SJSA1 (cell line): ENCODE measurements at places on chromosomes 5 and 9.

- no peak overlapping the region for H3K4me3 ChIP-seq
- no peaks in the 10 kb centered on the region for H3K27me3 ChIP-seq
- no peaks in the 10 kb centered on the region for H3K4me1 ChIP-seq
- no peak overlapping the region for H3K27ac ChIP-seq
- H3K36me3 ChIP-seq, result no peaks in the 10 kb centered on the region
- DNase-seq, result no peak
Measured at GRCh38 chr5:128579639-128580038, 41.6 kb upstream of the FBN2 start.

- H3K4me3 ChIP-seq, result no peak overlapping the region
- H3K36me3 ChIP-seq, result peaks cover 43% of the 10 kb centered on the region
- no peaks in the 10 kb centered on the region for H3K27me3 ChIP-seq
- peaks cover 27% of the 10 kb centered on the region for H3K4me1 ChIP-seq
- peak overlapping the region; percentile 32 for H3K27ac ChIP-seq
- DNase-seq, result no peak
Measured at GRCh38 chr5:132767150-132767549, 9.9 kb downstream of the SEPTIN8 start.

DNA sequence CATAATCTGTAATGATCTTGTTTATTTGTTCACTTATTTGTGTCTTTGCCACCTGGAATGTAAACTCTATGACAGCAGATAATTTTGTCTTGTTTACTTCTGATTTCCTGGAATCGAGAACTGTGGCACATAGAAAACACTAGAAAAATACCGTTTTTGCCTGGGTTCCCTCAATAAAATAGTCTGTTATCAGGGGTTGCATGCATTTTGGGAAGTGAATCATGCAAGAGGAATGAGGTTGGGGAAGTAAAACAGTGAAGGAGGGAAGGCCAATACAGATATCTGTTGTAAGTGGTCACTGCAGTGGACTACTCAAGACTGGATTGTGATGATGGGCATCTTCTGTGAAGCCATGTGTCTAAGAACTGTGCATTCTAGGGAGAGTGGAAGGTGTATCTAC, 45.2 kb upstream of the IL6ST start:
- H3K27ac ChIP-seq, result peak overlapping the region; percentile 27; the same call in 1 of the 2 replicates
- no peak overlapping the region for H3K4me3 ChIP-seq
- DNase-seq, result peak; percentile 30

GRCh38 chr9:97660847-97661246, 27.2 kb downstream of the NCBP1 start:
- no peaks in the 10 kb centered on the region for H3K27me3 ChIP-seq
- H3K27ac ChIP-seq, result no peak overlapping the region
- DNase-seq, result no peak
- peaks cover 92% of the 10 kb centered on the region for H3K36me3 ChIP-seq
- no peaks in the 10 kb centered on the region for H3K4me1 ChIP-seq
- no peak overlapping the region for H3K4me3 ChIP-seq

GRCh38 chr5:102591650-102592049, 92.8 kb upstream of the SLCO6A1 start:
- H3K27ac ChIP-seq, result no peak overlapping the region
- no peak overlapping the region for H3K4me3 ChIP-seq
- no peak for DNase-seq

DNA sequence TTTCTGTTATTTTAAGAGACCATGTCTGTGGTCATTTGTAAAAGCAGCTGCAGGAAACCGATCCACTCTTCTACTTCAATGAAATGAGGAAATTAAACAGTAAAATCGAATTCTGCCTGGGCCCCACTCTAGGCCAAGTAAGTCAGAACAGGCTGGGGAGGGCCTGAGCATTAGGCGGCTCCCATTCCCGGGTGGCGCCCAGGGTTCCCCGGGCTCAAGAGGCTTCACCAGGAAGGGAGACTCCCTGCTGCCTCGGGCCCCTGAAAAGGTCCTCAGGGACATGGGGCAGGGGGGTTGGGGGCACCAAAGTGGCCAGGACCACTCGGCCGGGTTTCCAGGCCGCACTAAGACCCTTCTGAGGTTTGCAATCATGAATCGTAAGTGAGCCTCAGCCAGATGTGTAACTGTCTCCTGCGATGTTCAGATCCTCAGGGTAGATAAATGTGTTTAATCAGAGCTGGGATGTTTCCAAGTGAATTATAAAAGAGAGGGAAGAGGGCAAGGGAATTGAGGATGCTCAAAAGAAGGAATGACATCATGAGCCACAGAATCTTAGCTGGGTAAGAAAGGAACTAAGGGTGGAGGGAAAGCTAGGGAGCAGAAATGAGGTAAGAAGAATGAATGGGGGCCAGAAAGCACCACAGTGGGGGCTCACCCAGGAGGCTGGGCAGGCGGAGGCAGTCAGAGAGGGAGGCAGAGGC, 24.6 kb downstream of the MED10 start:
- H3K27me3 ChIP-seq, result peaks cover 4% of the 10 kb centered on the region
- H3K36me3 ChIP-seq, result no peaks in the 10 kb centered on the region
- no peak for DNase-seq
- H3K4me3 ChIP-seq, result no peak overlapping the region

GRCh38 chr9:136698635-136699246, 11.5 kb upstream of the AGPAT2 start:
- no peak for DNase-seq
- peaks cover 4% of the 10 kb centered on the region for H3K4me1 ChIP-seq
- H3K27me3 ChIP-seq, result peaks cover 42% of the 10 kb centered on the region
- no peak overlapping the region for H3K27ac ChIP-seq
- no peak overlapping the region for H3K4me3 ChIP-seq

- DNase-seq, result no peak
- no peaks in the 10 kb centered on the region for H3K27me3 ChIP-seq
- H3K36me3 ChIP-seq, result no peaks in the 10 kb centered on the region
- H3K4me1 ChIP-seq, result peaks cover 10% of the 10 kb centered on the region
- no peak overlapping the region for H3K27ac ChIP-seq
Measured at GRCh38 chr9:22159586-22159985, 150.5 kb upstream of the CDKN2B start.

- H3K4me1 ChIP-seq, result no peaks in the 10 kb centered on the region
- no peaks in the 10 kb centered on the region for H3K36me3 ChIP-seq
- no peak for DNase-seq
- H3K27me3 ChIP-seq, result no peaks in the 10 kb centered on the region
- H3K27ac ChIP-seq, result no peak overlapping the region
- no peak overlapping the region for H3K4me3 ChIP-seq
Measured at GRCh38 chr5:77272206-77272605, 61.7 kb downstream of the PDE8B start.

DNA sequence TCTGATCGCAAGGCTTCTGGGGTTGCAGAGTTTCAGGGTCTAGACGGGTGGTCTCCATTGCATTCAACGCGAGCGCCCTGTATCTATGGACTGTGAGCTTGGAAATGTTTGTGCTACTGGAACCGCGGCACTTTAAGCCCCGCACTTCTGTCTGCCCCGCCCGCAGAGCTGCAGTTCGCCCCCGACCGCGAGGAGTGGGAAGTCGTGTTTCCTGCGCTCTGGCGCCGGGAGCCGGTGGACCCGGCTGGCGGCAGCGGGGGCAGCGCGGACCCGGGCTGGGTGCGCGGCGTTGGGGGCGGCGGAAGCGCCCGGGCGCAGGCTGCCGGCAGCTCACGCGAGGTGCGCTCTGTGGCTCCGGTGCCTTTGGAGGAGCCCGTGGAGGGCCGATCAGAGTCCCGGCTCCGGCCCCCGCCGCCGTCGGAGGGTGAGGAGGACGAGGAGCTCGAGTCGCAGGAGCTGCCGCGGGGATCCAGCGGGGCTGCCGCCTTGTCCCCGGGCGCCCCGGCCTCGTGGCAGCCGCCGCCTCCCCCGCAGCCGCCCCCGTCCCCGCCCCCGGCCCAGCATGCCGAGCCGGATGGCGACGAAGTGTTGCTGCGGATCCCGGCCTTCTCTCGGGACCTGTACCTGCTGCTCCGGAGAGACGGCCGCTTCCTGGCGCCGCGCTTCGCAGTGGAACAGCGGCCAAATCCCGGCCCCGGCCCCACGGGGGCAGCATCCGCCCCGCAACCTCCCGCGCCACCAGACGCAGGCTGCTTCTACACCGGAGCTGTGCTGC, 1.0 kb downstream of the ADAMTS19 start:
- H3K27ac ChIP-seq, result no peak overlapping the region
- H3K36me3 ChIP-seq, result no peaks in the 10 kb centered on the region
- peaks cover 58% of the 10 kb centered on the region for H3K27me3 ChIP-seq
- DNase-seq, result no peak
- no peak overlapping the region for H3K4me3 ChIP-seq

- H3K27me3 ChIP-seq, result no peaks in the 10 kb centered on the region
- no peaks in the 10 kb centered on the region for H3K36me3 ChIP-seq
- H3K4me1 ChIP-seq, result no peaks in the 10 kb centered on the region
- H3K4me3 ChIP-seq, result no peak overlapping the region
Measured at GRCh38 chr9:75490326-75490725, 400.1 kb upstream of the PCSK5 start.

DNA sequence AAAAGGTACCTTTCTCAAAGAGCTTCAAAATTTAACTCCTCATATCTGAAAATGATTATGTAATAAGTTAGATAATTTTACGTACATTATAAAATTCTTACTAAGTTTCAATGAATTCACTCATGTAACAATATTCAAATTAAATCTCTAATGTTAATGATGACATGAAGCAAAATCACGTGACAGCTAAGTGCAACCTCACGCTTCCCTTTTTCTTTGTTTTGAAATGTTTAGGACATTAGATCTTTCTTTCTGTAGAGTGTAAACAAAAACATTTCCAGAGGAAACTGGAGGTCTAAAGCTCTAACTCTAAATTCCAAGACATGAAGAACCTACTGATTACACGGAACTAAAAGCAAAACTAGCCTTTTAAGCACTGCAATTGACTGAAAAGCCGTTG, 227.3 kb upstream of the TBCA start:
- no peak overlapping the region for H3K27ac ChIP-seq
- peaks cover 7% of the 10 kb centered on the region; the same call in 1 of the 2 replicates for H3K4me1 ChIP-seq
- no peaks in the 10 kb centered on the region; the same call in 1 of the 2 replicates for H3K36me3 ChIP-seq
- DNase-seq, result no peak

DNA sequence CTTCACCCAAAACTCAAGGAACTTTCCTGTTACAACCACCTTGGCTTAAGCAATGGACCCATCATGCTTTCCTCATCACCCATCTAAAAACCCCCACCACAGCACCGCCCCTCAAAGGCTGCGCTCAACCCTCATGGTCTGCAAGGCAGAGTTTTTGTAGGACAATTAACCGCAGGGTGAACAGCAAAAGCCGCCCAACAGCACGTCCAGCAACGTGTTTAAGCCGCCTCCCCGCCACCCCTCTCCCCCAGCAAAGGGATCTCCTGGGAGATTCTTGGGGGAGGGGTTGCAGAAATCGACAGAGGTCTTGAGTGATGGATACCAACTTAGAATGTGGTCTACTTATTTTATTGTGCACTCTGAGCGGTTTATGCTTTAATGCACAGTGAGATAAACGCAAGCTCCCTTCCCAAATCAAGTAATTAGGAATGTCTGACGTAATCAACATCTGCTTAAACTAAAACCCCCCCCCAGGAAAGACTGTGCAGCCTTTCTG, 1.9 kb downstream of the ROR2 start:
- no peak overlapping the region for H3K4me3 ChIP-seq
- H3K27ac ChIP-seq, result no peak overlapping the region
- H3K36me3 ChIP-seq, result no peaks in the 10 kb centered on the region
- peaks cover 33% of the 10 kb centered on the region for H3K4me1 ChIP-seq
- no peak for DNase-seq

DNA sequence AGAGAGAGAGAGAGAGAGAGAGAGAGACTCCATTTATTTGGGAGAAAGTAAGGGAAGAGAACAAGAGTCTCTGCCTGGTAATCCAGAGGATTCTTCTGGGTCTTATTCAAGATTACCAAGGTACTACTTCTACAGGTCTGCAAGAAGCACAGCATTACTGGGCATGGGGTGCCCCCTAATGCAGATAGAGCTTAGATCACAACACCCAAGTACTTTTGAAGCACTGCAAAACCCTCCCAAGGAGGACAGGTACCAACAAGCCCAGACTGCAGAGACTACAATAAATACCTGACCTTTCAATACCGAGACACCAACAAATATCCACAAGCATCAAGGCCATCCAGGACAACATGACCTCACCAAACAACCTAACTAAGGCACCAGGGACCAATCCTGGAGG, 94.7 kb upstream of the PHF24 start:
- no peak for DNase-seq
- no peak overlapping the region for H3K27ac ChIP-seq
- H3K4me1 ChIP-seq, result no peaks in the 10 kb centered on the region
- H3K4me3 ChIP-seq, result no peak overlapping the region
- no peaks in the 10 kb centered on the region for H3K36me3 ChIP-seq

- no peak for DNase-seq
- no peaks in the 10 kb centered on the region for H3K4me1 ChIP-seq
- no peak overlapping the region for H3K27ac ChIP-seq
- H3K4me3 ChIP-seq, result no peak overlapping the region
Measured at GRCh38 chr9:126667190-126668055, 53.7 kb downstream of the LMX1B start.

DNA sequence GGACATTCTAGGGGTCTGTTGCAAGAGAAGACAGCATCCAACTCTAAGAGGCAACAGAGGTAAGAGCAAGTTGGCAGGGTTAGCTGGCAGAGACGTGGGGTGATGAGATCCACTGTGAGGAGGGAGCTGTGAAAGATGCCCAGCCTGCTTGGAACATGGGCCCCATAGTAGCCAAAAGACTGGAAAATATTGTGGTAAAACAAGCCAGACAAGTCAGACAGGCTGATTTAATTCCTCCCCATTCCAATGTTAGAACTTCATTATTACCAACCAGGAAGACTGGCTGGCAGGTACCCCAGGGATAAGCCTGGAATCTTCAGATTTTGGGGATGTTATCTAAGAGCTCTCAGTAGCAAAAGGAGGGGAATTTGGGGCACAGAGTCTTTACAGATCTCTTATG, 181.3 kb downstream of the SEC61B start:
- peaks cover 24% of the 10 kb centered on the region for H3K4me1 ChIP-seq
- H3K27me3 ChIP-seq, result no peaks in the 10 kb centered on the region
- H3K4me3 ChIP-seq, result no peak overlapping the region
- H3K36me3 ChIP-seq, result no peaks in the 10 kb centered on the region
- no peak overlapping the region for H3K27ac ChIP-seq
- no peak for DNase-seq

GRCh38 chr9:137853392-137853995, 24.1 kb upstream of the CACNA1B start:
- no peak overlapping the region for H3K27ac ChIP-seq
- no peak for DNase-seq
- H3K4me1 ChIP-seq, result no peaks in the 10 kb centered on the region
- H3K27me3 ChIP-seq, result no peaks in the 10 kb centered on the region
- H3K4me3 ChIP-seq, result no peak overlapping the region

DNA sequence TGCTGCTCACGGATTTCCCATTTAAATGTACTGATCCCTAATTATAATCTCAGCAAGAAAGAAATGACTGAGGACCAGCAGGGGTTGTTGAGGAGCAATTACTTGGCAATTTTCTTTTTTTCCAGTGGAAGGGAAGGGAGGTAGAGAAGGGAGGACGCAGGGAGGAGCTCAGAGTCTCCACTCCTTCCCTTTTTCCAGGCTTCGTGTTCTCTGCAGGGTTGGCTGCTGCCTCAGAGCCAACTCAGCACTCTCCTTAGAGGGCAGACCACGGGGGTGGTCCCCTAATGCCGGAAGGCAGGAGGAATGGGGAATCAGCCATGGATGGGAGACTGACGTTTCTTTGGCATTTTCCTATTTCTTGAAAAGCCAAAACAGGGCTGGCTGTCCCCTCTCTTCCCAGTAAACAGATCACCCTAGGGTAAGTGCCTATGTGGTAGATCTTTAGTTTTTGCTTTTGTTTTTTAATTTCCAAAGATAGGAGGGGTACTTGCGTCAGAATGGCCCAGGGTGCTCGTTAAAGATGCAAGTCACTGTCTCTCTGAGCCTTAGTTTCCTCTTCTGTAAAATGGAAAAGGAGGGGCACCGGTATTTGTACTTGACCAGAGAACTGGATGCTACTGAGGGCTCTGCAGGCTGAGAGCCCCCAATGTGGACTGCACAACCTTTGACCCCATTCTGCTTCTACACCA, 39.6 kb upstream of the LCP2 start:
- no peak overlapping the region for H3K27ac ChIP-seq
- H3K4me3 ChIP-seq, result no peak overlapping the region
- H3K4me1 ChIP-seq, result no peaks in the 10 kb centered on the region
- H3K27me3 ChIP-seq, result no peaks in the 10 kb centered on the region
- H3K36me3 ChIP-seq, result no peaks in the 10 kb centered on the region
